NB4 (cell line): ENCODE measurements at places on chromosomes 7 and 10.

- DNase-seq, result no peak
These were observed 150.9 kb upstream of the MTPN start for GRCh38 chr7:136128050-136128449.

GRCh38 chr7:148436571-148436970 is 154.0 kb upstream of the C7orf33 start:
- no peak for DNase-seq

DNA sequence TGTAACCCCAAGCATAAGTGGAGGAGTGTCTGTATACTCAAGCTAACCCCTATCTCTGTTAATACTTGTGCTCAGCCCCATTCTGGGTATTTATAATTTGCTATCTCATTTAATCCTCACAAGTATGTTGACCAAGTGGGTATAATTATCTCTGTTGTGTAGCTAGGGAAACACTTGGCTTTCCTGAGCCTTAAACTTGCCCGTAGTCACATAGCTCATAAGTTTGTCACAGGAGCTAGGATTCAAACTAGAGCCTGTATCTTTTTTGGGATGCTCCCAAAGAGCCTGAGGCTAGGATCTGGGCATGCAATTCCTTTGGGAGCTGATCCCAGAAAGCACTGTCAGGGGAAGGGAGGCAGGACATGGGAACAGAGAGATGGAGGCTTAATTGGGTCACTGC is 377.4 kb downstream of the GALNT17 start:
- DNase-seq, result no peak

- no peak for DNase-seq
These were observed 79.9 kb downstream of the ADAM22 start for GRCh38 chr7:88013981-88014380.

- DNase-seq, result no peak
These were observed 113.0 kb upstream of the ANLN start for GRCh38 chr7:36276428-36277248.

DNA sequence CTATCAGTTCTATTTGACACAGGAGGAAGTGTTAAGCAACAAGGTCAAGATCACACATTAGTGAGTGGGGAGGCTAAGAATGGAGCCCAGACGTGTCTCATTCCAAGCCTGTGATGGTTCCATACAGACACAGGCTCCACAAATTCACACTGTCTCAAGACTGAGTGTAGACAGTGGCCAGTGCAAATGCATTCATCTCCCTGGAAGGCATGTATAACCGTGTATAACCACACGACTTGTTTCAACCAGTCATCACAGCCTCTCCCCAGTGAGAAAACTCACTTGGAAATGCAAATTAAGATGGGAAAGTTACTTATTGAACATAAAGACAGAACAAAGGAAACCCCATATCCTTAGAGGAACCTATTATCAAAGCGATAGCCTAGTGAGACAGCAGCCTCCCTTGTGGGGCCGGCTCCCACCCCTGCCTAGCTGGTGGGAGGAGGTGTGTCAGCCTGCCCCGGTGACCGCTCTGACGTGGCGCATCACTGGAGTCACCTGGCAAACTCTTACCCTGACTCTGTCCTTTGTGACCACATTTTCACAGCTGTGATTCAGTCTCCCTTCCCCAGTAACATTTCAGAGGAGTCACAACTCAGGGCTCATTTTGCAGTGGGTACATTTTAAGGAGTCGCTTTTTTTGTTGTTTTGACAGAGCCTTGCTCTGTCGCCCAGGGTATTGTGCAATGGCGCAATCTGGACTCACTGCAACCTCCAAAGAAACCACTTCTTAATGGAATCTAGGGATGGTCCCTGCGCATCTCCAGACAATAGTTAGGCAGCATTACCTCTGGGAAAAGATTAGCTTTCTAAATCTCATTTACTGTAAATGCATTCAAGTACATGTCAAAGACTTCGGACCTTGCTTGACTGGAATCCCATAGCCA is 126.6 kb upstream of the PARD3 start:
- peak; percentile 24 for DNase-seq

- DNase-seq, result no peak
These were observed 24.4 kb upstream of the FIGNL1 start for GRCh38 chr7:50474382-50475160.

- DNase-seq, result no peak
These were observed 90.0 kb upstream of the PAX2 start for GRCh38 chr10:100655326-100655759.

DNA sequence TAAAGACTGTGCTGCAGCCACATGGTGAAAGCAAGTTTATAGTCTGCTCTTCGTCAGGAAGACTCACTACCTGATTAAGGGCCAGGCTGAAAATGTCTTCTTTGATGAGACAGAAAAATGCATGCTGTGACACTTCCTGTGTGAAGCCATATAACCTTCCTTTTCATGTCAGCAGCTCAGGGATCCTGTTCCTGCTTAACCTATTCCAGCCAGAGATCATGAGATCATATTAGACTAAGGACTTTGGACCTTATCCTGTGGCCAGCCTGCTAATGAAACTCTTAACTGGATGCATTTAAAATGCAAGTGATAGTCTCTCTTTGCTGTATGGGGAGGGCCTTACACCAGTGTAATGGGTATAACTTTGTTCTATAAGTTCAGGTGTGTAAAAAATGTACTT is 165.2 kb downstream of the PTEN start:
- DNase-seq, result peak; percentile 63

GRCh38 chr10:60427148-60427547 is 37.5 kb upstream of the ANK3 start:
- no peak for DNase-seq

- peak; percentile 69 for DNase-seq
These were observed 252.8 kb downstream of the ZMYND11 start for GRCh38 chr10:387909-388660.

DNA sequence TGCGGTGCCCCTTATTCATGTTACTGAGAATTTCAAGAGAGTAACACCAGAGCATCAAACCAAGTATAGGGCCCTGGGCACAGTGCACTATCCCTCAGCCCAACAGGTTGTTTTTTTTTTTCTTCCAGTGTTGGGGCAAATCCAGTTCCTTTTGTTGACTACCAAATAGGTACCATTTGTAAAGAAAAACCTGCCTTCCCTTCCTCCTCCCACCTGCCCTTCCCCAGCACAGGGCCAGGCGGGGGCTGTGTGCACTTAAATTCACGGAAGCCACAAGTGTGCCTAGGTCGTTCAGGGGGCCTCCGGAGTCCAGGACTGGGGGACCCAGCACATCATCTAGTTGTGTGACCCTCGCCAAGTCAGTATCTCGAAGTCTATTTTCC is 595 bp upstream of the SFXN4 start:
- DNase-seq, result no peak

DNA sequence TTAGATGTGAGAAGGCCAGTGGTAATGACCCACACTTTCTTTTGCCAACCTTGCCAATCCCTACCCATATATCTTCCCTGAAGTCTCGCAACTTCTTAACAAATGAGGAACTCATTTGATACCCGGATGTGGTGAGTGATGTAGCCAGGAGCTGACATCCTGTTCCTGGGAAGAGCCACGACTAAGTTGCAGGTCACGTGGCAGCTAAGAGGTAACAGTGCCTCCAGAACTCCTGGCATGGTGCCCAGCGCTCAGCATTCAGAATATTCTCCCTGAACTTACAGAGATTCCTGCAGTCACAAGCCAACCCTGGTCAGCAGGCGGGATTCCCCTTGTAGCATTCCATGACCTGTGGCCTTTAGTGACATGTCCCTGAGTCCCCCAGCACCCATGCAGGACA is 282.5 kb downstream of the GALNT17 start:
- peak; percentile 79 for DNase-seq

DNA sequence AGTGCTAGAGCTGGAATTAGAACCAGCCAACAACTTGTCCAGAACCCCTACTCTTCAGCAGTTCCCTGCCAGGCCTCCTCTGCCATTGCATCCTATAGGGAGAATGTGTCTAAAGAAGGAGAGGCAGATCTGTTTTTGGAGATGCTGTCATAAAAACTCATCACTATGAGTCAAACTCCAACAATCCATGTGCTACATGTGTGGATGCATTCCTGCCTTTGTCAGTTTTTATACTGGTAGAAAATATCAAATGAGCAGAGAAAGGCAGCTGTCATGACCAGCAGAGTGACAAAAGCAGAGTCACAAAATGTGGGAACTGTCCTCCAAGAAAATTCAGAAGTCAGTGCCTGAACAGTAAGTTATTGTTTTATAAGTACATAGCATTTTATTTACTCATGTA is 93.0 kb downstream of the ABLIM1 start:
- no peak for DNase-seq

DNA sequence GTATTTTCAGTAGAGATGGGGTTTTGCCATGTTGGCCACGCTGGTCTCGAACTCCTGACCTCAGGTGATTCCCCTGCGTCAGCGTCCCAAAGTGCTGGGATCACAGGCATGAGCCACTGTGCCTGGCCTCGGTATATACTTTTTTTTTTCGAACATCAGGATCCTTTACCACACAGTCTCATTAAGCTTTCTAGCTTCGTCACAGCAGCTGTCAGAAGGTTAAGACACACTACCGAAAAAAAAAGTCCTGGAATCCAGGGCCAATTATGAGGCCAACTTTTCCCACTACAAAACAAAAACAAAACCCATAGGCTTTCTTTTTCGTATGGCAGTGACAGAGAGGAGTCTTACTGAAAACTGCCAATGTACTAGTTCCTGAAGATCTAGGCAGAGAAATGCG is 30.7 kb downstream of the ZC3HC1 start:
- no peak for DNase-seq

GRCh38 chr7:81618396-81619014 is 151.3 kb downstream of the HGF start:
- peak; percentile 41 for DNase-seq

GRCh38 chr7:70533614-70534013 is 598.3 kb upstream of the GALNT17 start:
- DNase-seq, result no peak

GRCh38 chr10:43968076-43968475 is 319.4 kb upstream of the ZNF32 start:
- no peak for DNase-seq

DNA sequence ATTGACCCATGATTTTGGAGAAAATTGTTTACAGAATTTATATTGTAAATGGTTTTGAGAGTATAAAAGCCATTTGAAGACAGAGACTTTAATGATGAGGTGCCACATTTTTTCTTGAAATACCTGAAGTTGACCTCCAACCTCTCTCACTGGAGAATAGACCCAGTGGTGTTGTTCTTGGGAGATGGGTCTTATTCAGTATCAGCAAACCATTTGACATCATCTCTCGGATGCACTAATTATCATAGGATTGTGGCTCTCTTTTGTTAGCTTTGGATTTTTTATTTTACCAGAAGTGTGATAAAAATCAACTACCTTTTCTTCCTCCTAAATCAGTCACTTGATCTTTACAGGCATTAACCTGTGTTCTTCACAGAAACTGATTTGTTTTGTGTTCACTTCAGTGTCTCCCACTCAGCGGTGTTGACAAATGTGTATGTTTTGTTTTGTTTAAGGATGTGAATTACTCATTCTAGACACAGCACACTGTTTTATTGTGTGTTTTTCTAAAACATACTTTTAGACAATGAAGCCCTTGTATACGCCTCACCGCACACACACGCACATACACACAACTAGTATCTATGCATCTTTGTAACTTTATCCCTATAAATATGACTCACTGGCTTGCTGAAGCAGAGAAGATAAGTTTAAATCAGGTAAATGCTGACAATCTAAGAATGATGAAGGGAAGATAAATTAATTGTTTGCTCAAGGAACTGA is 455.6 kb downstream of the INHBA start:
- no peak for DNase-seq

DNA sequence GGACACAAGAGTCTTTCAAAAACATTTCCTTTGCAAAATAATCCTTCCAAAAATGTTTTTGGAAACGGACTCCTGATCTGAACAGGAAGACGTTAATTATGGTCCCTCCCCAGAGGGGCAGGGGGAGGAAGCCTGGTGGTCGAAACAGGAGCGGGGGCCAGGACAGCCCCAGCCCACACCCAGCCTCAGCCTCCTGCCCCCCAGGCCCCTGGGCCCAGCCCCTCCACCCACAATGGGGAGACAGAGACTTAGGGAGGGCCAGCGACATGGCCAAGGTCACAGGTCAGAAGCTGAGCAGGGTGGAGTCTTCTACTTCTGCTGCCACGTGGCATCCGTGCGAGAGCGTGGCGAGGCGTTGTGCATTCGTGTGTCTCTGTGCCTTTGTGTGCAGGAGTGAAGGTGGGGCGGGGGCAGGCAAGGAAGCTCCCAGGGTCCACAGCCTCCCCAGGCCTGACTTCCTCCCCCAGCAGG is 14.0 kb upstream of the GRIFIN start:
- DNase-seq, result no peak

DNA sequence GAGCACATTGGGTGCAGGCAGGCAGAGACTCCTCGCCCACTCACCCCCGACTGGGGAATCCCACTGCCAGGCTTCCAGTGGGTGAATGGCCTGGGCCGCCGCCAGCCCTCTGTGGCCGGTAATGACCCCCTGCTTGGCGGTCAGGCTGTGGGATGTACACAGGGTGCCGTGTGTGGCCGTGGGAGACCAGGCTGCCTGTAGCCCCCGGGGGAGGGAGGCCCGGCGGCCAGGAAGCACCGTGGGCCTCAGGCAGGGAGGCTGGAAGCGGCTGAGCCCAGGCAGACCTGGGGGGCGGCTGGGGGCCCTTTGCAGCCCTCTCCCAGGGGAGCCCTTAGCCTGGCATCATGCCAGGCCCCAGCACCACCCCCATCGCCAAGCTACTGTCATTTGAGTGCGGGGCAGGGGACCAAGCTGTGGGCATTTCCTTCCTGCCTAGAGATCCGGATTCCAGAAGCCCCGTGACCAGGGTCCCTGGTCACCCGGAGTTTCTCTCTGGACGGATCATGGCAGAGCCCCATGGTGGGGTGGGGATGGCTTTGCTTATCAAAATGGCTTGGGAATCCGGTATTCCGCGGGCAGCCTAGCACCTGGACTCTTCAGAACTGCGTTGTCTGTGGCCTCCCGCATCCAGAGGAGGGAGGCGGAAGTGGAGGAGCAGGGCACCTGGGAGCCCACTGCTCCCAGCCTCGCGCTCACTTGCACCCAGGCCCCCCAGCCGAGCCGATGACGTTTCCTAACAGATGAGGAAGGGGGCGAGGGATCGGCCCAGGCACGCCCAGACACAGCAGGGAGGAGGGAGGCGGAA is 1.1 kb downstream of the TTYH3 start:
- DNase-seq, result peak; percentile 94

DNA sequence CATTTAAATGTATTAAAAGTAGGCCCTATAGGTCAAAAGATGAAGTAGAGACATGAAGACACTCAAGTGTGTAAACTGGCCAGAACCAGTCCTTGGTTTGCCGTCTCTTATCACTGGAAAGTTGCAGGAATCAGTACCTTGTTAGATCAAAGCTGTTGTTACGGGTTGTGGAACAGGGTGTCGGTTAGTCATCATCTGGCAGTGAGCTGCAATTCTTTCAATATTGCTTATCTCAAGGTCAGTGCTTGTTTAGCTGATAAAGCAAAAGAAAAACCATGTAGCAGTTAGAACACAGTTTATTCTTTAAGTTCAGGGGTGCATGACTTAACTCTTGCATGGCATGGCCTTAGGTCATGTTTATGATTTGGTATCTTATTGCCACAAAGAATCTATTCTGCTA is 10.0 kb upstream of the SLC13A1 start:
- DNase-seq, result no peak

GRCh38 chr7:38425509-38425908 is 152.1 kb upstream of the TARP start:
- DNase-seq, result no peak

- DNase-seq, result no peak
These were observed 219.6 kb upstream of the NPSR1 start for GRCh38 chr7:34438436-34438835.
